ENCODE measurements at places on chromosomes 6 and 20.

DNA sequence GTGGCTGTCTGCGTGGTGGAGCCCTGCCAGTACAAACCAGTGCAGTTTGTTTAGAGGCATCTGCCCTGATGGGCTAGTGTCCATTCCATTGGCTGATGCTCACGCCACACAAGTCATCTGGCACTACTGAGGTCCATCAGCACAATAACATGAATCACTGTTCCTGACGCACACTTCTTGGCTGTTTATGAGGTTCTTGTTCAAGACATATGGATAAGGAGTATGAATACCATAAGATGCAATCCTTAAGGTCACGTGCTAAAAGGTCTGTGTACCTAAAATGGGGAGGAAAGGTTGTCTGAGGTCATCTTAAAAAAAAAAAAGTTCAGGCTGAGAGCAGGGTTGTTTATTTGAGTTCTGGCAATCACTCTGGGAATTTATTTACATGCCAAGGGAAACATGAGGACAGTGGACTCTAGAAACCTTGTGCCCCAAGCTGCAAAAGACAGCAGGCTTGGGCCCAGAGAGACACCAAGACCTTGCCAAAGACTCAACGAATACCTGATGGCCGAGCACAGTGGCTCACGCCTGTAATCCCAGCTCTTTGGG lies 54.1 kb upstream of the SHLD1 start:
- peak; percentile 64 for DNase-seq

- DNase-seq: peak; percentile 27
Measured at GRCh38 chr6:165245287-165245686, 64.1 kb downstream of the C6orf118 start.

GRCh38 chr6:33578588-33579011 lies 1.5 kb downstream of the BAK1 start:
- DNase-seq: no peak

DNA sequence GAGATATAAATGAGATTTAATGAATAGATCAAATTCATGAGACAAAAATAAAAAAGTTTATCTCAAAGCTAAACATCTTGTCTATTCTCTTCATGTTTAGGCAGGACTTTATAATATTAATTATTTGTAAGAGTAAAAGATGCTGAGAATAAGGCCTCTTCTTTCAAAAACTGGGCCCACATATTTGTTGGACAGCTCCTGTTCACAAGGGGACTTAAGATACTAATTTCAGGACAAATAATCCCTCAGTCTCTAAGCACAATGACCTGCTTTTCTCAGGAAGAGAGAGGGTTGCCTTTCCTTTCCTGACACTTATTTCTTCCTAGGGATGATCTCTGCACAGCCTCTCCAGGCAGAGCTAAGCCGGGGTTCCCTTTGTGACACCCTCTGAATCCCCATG lies 43.3 kb downstream of the NOX3 start:
- DNase-seq: no peak

GRCh38 chr6:143034689-143035334 lies 25.9 kb upstream of the AIG1 start:
- DNase-seq: no peak

- DNase-seq: no peak
Measured at GRCh38 chr6:37614491-37614890, 83.2 kb downstream of the MDGA1 start.

GRCh38 chr20:15831201-15831600 lies 742.0 kb downstream of the KIF16B start:
- no peak for DNase-seq

DNA sequence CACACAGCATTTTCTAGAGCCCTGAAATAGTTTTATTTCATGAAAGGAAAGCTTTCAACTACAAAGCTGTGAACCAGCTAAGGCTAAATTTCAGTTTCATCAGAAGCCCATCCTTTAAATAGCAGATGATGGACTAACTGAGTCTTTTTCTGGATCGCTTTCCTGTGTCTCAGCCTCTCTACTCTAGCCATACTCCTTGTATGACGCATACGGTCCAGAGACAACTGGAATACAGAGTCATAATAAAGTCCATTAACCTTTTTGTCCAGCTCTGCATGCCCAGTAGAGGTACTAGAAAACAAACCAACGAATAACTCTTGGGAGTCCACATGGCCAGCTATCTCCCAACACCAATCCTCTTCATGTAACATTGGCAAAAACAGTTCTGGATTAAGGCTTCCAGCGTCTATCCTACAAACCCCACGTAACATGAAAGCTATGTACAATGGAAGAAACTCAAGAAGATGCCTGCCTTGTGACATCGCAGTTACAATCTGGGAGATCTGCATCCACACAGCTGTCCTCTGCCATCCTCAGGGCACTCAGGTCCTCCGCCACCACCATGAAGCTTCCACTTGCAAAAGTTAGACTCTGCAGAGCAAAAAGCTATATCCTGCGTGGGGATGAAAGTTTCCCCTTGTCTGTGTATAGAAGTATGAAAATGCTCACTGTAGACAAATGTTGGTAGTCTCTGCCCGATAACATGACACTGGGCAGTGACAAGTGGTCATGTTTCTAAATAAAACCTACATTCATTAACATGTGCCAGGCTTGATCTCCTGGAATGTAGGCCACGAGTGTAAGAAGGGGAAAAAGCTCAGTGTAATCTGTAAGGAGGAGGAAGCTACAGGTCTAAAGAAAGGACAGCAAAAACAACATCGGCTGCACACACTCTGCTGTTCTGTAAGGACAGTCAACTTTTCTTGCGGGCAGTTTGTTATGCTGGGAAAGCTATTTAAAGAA lies 360.4 kb downstream of the ESR1 start:
- DNase-seq: no peak

DNA sequence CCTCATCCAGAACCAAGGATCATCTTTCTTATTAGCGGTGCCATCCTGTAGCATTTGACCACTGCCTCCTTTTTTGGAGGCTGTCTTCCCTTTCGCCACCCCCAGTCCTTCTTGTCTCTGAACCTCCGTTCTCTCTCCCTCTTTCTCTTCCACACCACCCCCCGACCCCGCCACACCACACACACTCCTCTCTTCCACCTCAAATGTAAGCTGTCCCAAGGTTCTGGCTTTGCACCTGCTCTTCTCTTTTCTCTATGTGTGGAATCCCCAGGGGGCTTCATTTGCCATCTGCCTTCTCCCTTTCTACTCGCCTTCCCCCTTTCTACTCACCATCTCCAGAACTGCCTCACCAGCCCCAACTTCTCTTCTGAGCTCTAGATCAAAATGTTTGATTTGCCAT lies 111.3 kb upstream of the CDYL start:
- no peak for DNase-seq

DNA sequence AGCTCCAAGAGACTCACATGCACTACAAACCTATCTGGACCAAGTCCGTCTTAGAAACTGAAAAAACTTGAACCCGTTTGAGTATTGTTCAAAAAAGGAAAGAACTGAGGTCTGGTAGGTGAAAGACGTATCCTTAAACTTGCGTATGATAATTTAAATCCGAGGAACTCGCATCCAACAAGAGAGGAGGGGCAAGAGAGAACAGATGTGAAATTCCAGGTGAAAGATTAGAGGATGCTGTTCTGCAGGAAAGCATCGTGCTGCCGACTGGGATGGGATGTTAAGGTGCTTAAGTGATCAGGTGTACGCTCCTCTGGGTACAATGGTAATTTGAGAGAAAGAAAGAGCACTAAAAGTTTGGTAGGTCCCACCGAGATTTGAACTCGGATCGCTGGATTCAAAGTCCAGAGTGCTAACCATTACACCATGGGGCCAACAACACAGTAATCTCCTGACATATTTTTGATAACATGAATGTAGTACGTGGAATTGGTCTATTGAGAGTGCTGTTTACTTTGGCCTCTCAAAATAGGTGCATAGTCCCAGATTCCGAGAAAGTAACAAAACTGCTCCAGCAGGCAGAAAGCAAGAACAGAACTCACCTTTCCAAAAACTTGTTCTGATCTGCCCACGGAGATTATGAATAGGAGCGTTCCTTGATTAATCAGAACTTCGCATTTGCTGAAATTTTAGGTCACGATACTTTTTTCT lies 53.5 kb upstream of the BTN3A2 start:
- peak; percentile 89 for DNase-seq

- no peak for DNase-seq
Measured at GRCh38 chr6:30060606-30061091, 416 bp upstream of the POLR1H start.

- no peak for DNase-seq
Measured at GRCh38 chr6:152954443-152954842, 28.4 kb downstream of the FBXO5 start.

DNA sequence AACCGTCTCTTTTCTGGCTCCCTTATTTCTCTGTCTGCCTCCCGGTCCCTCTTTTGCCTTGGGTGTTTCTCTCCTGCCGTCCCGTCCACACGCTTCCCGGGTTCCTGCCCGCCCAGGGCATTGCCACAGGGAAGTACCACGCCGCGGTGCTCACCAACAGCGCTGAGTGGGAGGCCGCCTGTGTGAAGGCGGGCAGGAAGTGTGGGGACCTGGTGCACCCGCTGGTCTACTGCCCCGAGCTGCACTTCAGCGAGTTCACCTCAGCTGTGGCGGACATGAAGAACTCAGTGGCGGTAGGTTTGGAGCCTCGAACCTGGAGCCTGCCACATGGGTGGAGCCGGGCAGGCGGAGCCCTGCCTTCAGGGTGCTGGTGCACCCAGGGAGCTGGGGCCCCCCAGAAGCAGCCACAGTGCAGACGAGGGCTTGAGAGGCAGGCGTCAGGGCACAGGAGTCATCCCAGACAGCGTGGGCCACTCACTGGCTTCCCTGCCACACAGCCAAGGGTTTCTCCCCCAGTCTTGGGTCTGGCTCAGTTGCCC lies 21.3 kb downstream of the NPEPL1 start:
- DNase-seq: no peak

DNA sequence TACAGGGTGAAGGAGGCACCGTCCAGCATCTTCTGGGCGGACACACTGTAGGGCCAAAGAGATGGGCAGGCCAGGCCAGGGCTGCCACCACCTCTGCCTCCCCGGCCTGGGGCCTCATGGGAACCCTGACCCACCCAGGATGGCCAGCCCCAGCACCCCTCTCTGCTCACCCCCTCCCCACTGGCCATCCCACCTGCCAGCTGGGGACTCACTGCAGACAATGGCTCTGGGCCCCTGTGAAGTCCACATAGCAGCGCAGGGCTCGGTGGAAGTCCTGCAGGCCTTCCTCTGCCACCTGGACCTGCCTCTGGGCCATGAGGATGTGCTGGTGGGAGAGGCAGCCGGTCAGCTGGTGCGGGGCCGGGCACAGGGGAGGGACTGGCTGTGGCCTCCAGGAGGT lies 3.6 kb upstream of the C20orf144 start:
- no peak for DNase-seq

DNA sequence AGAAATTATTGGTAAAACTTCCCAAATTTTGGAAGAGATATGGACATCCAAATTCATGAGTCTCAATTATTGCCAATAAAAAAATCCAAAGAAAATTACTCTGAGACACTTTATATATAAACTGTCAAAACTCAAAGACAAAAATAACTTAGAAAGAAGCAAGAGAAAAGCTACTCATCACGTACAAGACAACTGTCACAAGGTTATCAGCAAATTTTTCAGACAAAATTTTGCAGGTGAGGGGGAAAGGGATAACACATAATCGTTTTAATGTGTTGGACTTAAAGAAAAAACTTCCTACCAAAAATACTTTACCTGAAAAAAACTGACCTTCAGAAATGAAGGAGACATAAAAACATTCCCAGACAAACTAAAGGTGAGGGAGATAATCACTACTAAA lies 272.5 kb downstream of the THBS2 start:
- no peak for DNase-seq

GRCh38 chr6:131023834-131024504 lies 39.1 kb downstream of the EPB41L2 start:
- DNase-seq: peak; percentile 93

- no peak for DNase-seq
Measured at GRCh38 chr6:138403324-138403800, 661 bp upstream of the HEBP2 start.

DNA sequence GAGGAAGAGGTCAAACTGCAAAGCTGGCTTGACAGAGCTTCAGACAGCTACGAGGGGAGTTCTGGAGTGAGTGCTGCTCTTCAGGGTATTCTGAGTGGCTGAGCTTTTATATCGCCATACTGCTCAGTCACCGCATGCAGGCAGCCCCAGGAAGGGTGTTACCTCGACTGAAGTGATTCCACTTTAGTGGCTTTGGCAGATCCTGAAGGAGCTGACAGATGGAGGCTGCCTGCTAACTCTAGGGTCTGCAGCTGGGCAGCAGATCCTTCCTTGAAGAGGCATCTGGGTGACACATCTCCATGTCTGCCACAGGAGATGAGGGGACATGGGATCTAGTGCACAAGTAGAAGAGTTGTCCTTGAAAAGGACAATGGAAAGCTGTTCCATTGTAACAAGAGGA lies 3.7 kb upstream of the DEK start:
- no peak for DNase-seq

GRCh38 chr6:114040871-114041270 lies 69.9 kb upstream of the HDAC2 start:
- DNase-seq: no peak

DNA sequence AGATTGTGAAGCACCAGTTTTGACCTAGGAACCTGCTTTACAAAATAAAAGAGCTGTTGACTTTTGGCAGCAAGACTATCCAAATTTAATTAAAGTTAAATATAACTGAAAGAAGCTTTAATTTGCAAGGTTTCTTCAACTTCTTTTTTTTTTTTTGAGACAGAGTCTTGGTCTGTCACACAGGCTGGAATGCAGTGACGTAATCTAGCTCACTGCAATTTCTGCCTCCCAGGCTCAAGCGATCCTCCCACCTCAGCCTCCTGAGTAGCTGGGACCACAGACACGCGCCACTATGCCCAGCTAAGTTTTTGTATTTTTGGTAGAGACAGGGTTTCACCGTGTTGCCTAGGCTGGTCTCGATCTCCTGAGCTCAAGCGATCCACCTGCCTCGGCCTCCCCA lies 13.7 kb upstream of the CSE1L start:
- DNase-seq: no peak

DNA sequence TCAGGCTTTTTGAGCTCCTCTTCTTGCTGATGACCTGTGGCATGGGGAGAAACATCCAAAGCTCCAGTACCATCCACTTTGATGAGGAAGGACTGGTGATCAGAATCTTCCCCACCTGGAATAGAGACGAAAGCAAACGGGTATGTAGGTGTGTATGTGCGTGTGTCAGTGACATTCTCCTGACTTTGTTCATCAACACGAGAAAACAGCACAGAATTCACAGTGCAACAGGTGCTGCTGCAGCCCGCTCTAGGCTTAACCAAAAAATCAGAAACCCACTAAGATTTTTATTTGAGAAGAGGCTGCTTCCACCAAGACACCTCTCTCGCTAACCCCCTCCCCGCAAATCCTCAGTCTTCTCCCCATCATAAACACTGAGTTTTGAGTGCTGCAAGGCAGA lies 8.1 kb downstream of the BNIP5 start:
- DNase-seq: no peak

- DNase-seq: no peak
Measured at GRCh38 chr6:111800259-111800765, 72.9 kb downstream of the FYN start.
